Activated naive CD4-positive, alpha-beta T cell treated with anti-CD3 and anti-CD28 coated beads, Interleukin-2, amount 10 ng/mL, durations not matched to agents 7 days and 5 days (primary cell): ENCODE measurements at places on chromosomes 4 and X.
A peak's percentile ranks its signal among the peaks of the same experiment; 100 is the strongest.

DNA sequence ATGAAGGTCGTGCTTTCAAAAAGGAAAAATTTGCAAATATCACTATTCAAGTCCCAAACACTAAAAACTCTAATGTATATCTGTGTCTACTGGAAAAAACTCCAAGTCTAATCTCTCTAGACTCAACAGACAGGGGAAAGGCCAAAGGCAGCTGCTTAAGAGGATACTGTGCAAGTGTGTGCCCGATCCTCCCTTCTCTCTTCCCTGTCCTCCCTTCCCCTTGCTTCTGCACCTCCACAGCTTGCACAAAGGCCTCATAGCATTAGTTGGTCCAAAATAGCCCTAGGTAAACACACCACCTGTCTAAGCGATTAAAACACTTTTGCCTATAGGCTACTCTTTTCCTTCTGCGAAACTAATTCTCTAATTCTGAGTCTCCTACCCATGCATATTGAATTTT, 10.6 kb downstream of the C4orf54 start:
- no peak for DNase-seq
- H3K27me3 ChIP-seq = peaks cover 14% of the 10 kb centered on the region
- H3K4me3 ChIP-seq = no peak overlapping the region
- no peaks in the 10 kb centered on the region for H3K4me1 ChIP-seq
- H3K27ac ChIP-seq = no peak overlapping the region
- H3K36me3 ChIP-seq = no peaks in the 10 kb centered on the region

GRCh38 chr4:69799337-69799736, 38.9 kb upstream of the SULT1B1 start:
- H3K27ac ChIP-seq = no peak overlapping the region
- H3K27me3 ChIP-seq = no peaks in the 10 kb centered on the region
- H3K4me3 ChIP-seq = no peak overlapping the region
- no peaks in the 10 kb centered on the region for H3K36me3 ChIP-seq

- H3K36me3 ChIP-seq = no peaks in the 10 kb centered on the region
- H3K27ac ChIP-seq = no peak overlapping the region
- H3K27me3 ChIP-seq = no peaks in the 10 kb centered on the region
Measured at GRCh38 chrX:10401239-10401638, 219.1 kb downstream of the MID1 start.

- H3K27me3 ChIP-seq = no peaks in the 10 kb centered on the region
- H3K36me3 ChIP-seq = peaks cover 7% of the 10 kb centered on the region
- no peak overlapping the region for H3K27ac ChIP-seq
- H3K4me3 ChIP-seq = no peak overlapping the region
- no peak for DNase-seq
Measured at GRCh38 chrX:42783451-42783850, 5.5 kb upstream of the PPP1R2C start.

GRCh38 chr4:33722254-33722653, 2522.1 kb downstream of the ARAP2 start:
- H3K36me3 ChIP-seq = no peaks in the 10 kb centered on the region
- no peak overlapping the region for H3K27ac ChIP-seq
- H3K4me1 ChIP-seq = no peaks in the 10 kb centered on the region
- H3K27me3 ChIP-seq = no peaks in the 10 kb centered on the region

GRCh38 chrX:137427816-137428215, 138.1 kb upstream of the ZIC3 start:
- DNase-seq = peak; percentile 25
- H3K4me3 ChIP-seq = peak overlapping the region; percentile 61
- H3K4me1 ChIP-seq = peaks cover 8% of the 10 kb centered on the region
- H3K36me3 ChIP-seq = no peaks in the 10 kb centered on the region
- peaks cover 87% of the 10 kb centered on the region for H3K27me3 ChIP-seq
- no peak overlapping the region for H3K27ac ChIP-seq

- H3K4me3 ChIP-seq = no peak overlapping the region
- no peak for DNase-seq
- peaks cover 7% of the 10 kb centered on the region for H3K27me3 ChIP-seq
- peaks cover 2% of the 10 kb centered on the region for H3K36me3 ChIP-seq
- H3K4me1 ChIP-seq = peaks cover 28% of the 10 kb centered on the region
Measured at GRCh38 chr4:158673633-158674032, 1.5 kb downstream of the ETFDH start.

DNA sequence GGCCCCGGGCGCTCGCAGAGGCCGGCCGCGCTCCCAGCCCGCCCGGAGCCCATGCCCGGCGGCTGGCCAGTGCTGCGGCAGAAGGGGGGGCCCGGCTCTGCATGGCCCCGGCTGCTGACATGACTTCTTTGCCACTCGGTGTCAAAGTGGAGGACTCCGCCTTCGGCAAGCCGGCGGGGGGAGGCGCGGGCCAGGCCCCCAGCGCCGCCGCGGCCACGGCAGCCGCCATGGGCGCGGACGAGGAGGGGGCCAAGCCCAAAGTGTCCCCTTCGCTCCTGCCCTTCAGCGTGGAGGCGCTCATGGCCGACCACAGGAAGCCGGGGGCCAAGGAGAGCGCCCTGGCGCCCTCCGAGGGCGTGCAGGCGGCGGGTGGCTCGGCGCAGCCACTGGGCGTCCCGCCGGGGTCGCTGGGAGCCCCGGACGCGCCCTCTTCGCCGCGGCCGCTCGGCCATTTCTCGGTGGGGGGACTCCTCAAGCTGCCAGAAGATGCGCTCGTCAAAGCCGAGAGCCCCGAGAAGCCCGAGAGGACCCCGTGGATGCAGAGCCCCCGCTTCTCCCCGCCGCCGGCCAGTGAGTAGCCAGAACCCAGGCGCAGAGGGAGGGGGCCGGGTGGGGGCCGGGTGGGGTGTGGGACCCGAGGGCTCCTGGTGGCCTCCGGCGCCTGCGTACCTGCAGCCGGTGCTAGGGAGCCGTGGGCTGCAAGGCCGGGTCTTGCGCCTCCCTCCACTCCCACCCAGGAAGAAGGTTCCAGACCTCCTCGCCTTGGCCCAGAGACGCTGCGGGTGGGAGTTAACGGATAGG, 534 bp downstream of the MSX1 start:
- DNase-seq = no peak
- peaks cover 47% of the 10 kb centered on the region for H3K27me3 ChIP-seq
- H3K36me3 ChIP-seq = peaks cover 8% of the 10 kb centered on the region
- H3K4me3 ChIP-seq = no peak overlapping the region

GRCh38 chr4:81549984-81550383, 78.3 kb upstream of the RASGEF1B start:
- H3K4me3 ChIP-seq = no peak overlapping the region
- H3K4me1 ChIP-seq = peaks cover under 1% of the 10 kb centered on the region
- no peak overlapping the region for H3K27ac ChIP-seq
- no peaks in the 10 kb centered on the region for H3K36me3 ChIP-seq
- DNase-seq = no peak
- no peaks in the 10 kb centered on the region for H3K27me3 ChIP-seq

DNA sequence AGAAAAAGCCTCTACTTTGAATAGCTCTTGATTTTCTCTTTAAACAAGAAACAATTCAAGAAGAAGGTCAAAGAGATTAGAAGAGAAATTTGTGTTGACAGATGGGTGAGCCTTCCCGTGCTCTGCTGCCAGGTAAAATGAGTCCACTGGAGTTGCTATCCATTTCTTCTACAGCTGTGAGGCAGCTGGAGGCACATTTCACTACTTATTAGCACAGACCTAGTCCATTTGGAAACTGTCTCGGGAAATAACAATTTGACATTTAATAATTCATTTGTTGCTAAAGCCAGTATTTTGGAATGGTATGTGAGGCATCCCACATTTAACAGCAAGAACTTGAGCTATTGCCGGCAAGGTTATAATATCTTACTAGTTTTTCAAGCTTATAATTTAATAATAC, 396.8 kb upstream of the GRIA3 start:
- H3K27ac ChIP-seq = no peak overlapping the region
- no peak for DNase-seq
- H3K4me1 ChIP-seq = no peaks in the 10 kb centered on the region
- H3K27me3 ChIP-seq = no peaks in the 10 kb centered on the region
- H3K4me3 ChIP-seq = no peak overlapping the region

GRCh38 chr4:109966891-109967481, 54.3 kb downstream of the EGF start:
- peaks cover 5% of the 10 kb centered on the region for H3K27me3 ChIP-seq
- no peaks in the 10 kb centered on the region for H3K36me3 ChIP-seq

DNA sequence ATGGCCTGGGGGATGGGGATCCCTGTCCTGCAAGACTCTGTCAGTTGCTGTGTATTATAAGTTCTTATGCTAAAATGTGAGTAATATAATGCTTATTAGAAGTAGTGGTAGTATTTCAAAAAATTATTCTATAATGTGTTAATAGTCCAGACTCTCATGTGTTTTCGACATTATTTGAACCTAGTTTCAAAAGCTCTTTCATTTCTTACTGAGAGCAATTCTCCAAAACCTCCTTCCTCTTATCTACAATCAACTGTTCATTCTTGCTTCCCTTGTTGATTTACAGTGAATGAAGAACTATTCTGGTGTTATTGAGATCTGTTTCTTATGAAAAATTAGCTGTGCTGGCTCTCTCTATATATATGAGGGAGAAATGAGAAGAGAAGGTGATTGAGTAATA, 32.9 kb upstream of the PTPN13 start:
- H3K27me3 ChIP-seq = peaks cover 3% of the 10 kb centered on the region
- no peaks in the 10 kb centered on the region for H3K4me1 ChIP-seq
- no peaks in the 10 kb centered on the region for H3K36me3 ChIP-seq

- peaks cover 15% of the 10 kb centered on the region for H3K36me3 ChIP-seq
- no peak overlapping the region for H3K4me3 ChIP-seq
- no peaks in the 10 kb centered on the region for H3K27me3 ChIP-seq
- H3K4me1 ChIP-seq = peaks cover 24% of the 10 kb centered on the region
Measured at GRCh38 chrX:23736030-23736429, 7.0 kb downstream of the ACOT9 start.

DNA sequence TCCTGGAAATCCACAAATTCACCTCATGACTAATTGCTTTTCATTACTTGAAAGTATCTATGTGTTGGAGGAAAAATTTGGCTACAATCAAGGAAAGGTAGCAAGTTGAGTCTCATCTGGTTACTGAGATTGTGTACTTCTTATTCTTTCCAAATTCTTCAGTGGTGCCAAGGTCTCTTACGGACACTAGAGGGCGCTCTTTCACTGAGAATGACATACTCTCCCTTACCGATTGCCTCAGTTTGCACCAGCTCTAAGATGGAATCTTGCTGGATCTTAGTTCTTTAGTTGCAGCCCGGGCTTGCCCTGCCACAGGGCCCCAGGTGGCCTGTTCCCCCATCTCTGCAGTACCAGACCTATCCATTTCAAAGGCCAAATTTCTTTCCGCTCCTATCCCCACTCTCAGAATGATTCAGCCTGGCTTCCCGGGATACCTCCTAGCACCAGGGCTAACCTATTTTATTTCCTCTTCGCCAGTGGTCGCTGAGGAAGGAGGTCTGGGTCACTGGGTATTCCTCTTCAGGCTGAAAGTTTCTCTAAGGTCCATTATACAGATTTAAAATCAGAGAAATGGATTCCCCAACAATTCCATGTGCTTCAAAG, 24.6 kb upstream of the GPR50 start:
- H3K27me3 ChIP-seq = peaks cover 3% of the 10 kb centered on the region
- no peaks in the 10 kb centered on the region for H3K4me1 ChIP-seq
- H3K36me3 ChIP-seq = no peaks in the 10 kb centered on the region
- H3K4me3 ChIP-seq = no peak overlapping the region
- H3K27ac ChIP-seq = no peak overlapping the region

GRCh38 chrX:13153796-13154195, 109.4 kb upstream of the FAM9C start:
- H3K4me1 ChIP-seq = peaks cover 15% of the 10 kb centered on the region
- H3K27ac ChIP-seq = no peak overlapping the region
- H3K36me3 ChIP-seq = peaks cover 12% of the 10 kb centered on the region
- DNase-seq = no peak
- H3K4me3 ChIP-seq = no peak overlapping the region
- no peaks in the 10 kb centered on the region for H3K27me3 ChIP-seq

GRCh38 chrX:25544641-25545040, 528.9 kb upstream of the ARX start:
- no peaks in the 10 kb centered on the region for H3K27me3 ChIP-seq
- no peak for DNase-seq
- no peak overlapping the region for H3K4me3 ChIP-seq
- no peak overlapping the region for H3K27ac ChIP-seq

DNA sequence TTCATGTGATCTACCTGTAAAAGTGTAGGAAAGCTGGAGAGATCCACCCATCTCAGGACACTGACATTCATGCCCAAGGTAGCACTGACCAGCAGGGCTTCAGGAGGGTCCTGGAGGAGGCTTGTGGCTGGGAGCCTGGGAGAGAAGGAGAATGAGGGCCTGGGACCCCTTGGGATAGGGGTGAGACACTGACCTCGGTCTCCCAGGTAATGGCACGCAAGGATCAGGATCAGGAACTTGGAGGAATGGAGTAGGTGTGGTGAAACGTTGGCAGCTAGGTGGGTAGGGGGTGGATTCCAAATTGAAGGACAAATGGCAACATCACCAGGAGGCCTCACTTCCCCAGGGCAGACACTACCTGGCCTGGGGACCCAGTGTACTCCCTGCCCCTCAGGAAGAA, 12.4 kb upstream of the RGS12 start:
- H3K4me3 ChIP-seq = no peak overlapping the region
- no peaks in the 10 kb centered on the region for H3K36me3 ChIP-seq
- no peak for DNase-seq
- no peaks in the 10 kb centered on the region for H3K4me1 ChIP-seq
- no peak overlapping the region for H3K27ac ChIP-seq

GRCh38 chr4:8412288-8412687, 28.2 kb downstream of the ACOX3 start:
- H3K4me3 ChIP-seq = no peak overlapping the region
- no peak overlapping the region for H3K27ac ChIP-seq
- peaks cover 9% of the 10 kb centered on the region for H3K36me3 ChIP-seq
- H3K4me1 ChIP-seq = peaks cover 22% of the 10 kb centered on the region
- no peaks in the 10 kb centered on the region for H3K27me3 ChIP-seq

- DNase-seq = no peak
- H3K27me3 ChIP-seq = no peaks in the 10 kb centered on the region
- no peaks in the 10 kb centered on the region for H3K36me3 ChIP-seq
- no peak overlapping the region for H3K4me3 ChIP-seq
- H3K4me1 ChIP-seq = no peaks in the 10 kb centered on the region
Measured at GRCh38 chr4:107736037-107736436, 16.0 kb upstream of the PAPSS1 start.

- H3K27me3 ChIP-seq = no peaks in the 10 kb centered on the region
- H3K4me1 ChIP-seq = no peaks in the 10 kb centered on the region
- no peaks in the 10 kb centered on the region for H3K36me3 ChIP-seq
- no peak overlapping the region for H3K4me3 ChIP-seq
Measured at GRCh38 chr4:19905024-19905423, 346.7 kb upstream of the SLIT2 start.

GRCh38 chrX:10379878-10380277, 223.1 kb downstream of the CLCN4 start:
- H3K36me3 ChIP-seq = no peaks in the 10 kb centered on the region
- H3K27ac ChIP-seq = no peak overlapping the region
- no peaks in the 10 kb centered on the region for H3K4me1 ChIP-seq
- DNase-seq = no peak
- no peak overlapping the region for H3K4me3 ChIP-seq

DNA sequence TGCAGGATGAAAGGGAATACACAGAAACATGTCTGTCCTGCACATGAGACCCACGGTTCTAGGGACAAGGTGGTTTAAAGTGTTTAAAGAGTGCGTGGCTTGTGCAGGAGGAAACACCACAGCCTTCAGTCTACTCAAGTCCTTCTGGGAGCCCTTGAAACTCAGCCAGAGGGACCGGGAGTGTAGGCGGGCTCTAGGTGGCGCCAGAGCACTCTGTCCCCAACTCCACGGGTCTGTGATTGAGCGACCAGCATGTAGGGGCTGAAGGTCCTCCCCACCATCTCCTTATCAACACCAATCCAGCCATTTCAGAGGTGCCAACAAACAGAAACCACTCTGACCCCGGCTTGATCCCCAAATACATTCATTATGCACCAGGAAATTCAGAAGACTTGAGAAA, 82.0 kb upstream of the CLDN34 start:
- H3K27ac ChIP-seq = no peak overlapping the region
- H3K4me3 ChIP-seq = no peak overlapping the region
- peaks cover 3% of the 10 kb centered on the region for H3K4me1 ChIP-seq

GRCh38 chrX:2756548-2756947, 4.7 kb downstream of the XG start:
- peaks cover 3% of the 10 kb centered on the region for H3K4me1 ChIP-seq
- no peak for DNase-seq
- H3K27me3 ChIP-seq = peaks cover 15% of the 10 kb centered on the region
- no peaks in the 10 kb centered on the region for H3K36me3 ChIP-seq
- H3K27ac ChIP-seq = no peak overlapping the region
- H3K4me3 ChIP-seq = no peak overlapping the region
